Chondrocyte (in vitro differentiated cells): ENCODE measurements at places on chromosomes 4 and X. TPM values are rescaled to one million over a fixed set of nuclear protein-coding genes. Genes with fewer than 3 reads are reported as not detected.

The FAM13A gene
- total RNA-seq, result 10.5 to 17.6 TPM (median 10.5 TPM) in 3 replicates

The CXorf38 gene
- total RNA-seq, result 9.5 to 12.1 TPM (median 9.7 TPM) in 3 replicates

The CCDC120 gene
- 6.9 to 7.7 TPM (median 7.3 TPM) in 3 replicates for total RNA-seq

The NSDHL gene
- 18.1 to 20.3 TPM (median 18.7 TPM) in 3 replicates for total RNA-seq

- no peak overlapping the region for H3K27ac ChIP-seq
- peaks cover 5% of the 10 kb centered on the region for H3K36me3 ChIP-seq
- DNase-seq, result no peak
These were observed 178.4 kb downstream of the TECRL start for GRCh38 chr4:64230709-64231310.

- no peaks in the 10 kb centered on the region for H3K27me3 ChIP-seq
- no peak overlapping the region for H3K4me3 ChIP-seq
- DNase-seq, result no peak
- peaks cover 12% of the 10 kb centered on the region for H3K4me1 ChIP-seq
- H3K27ac ChIP-seq, result no peak overlapping the region
- H3K36me3 ChIP-seq, result peaks cover 41% of the 10 kb centered on the region
These were observed 30.1 kb downstream of the ZRSR2 start for GRCh38 chrX:15820106-15821073.

DNA sequence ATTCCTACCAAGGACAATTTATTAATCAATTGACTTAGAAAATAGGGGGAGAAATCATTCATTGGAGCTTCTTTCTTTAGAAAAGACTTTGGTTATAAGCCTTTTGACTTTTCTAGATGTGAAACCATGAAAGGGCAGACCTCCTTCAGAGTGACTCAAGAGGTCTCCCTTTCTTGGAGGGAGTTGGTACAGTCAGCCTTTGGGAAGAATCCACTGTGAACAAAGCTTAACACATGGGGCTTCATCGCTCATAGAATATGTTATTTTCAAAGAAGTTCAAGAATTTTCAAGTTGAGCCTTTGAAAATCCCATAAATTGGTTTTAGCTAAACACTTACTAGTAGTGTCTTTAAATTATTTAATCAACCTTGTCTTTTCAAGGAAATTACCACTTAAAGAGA is 28.0 kb downstream of the RIPPLY1 start:
- H3K4me1 ChIP-seq, result no peaks in the 10 kb centered on the region
- DNase-seq, result no peak

DNA sequence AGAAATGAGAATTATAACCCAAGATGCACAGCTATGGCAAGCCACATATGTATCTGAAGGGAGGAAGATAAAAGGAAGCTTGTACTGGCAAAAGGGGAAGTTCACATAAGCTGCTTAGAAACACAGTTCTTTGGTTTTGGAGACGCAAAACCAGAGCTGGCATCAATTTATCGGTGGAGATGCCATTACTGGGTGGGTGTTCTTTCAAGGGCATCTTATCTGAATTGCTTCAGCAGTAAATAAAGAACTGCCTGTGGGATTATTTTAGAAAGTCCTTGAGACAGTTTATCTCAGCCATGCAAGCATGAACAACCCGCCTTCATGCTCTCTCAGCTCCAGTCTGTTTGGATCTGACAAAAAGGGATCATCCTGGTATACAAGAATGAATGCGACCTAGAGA is 60.8 kb downstream of the DDX60 start:
- no peaks in the 10 kb centered on the region for H3K27me3 ChIP-seq
- no peak for DNase-seq
- H3K4me1 ChIP-seq, result peaks cover 5% of the 10 kb centered on the region
- H3K4me3 ChIP-seq, result no peak overlapping the region

GRCh38 chrX:9434051-9434550 is 30.8 kb upstream of the TBL1X start:
- DNase-seq, result no peak
- H3K4me1 ChIP-seq, result no peaks in the 10 kb centered on the region
- H3K4me3 ChIP-seq, result no peak overlapping the region
- no peaks in the 10 kb centered on the region for H3K27me3 ChIP-seq
- no peak overlapping the region for H3K27ac ChIP-seq
